ENCODE measurements at places on chromosomes 4 and X.

DNA sequence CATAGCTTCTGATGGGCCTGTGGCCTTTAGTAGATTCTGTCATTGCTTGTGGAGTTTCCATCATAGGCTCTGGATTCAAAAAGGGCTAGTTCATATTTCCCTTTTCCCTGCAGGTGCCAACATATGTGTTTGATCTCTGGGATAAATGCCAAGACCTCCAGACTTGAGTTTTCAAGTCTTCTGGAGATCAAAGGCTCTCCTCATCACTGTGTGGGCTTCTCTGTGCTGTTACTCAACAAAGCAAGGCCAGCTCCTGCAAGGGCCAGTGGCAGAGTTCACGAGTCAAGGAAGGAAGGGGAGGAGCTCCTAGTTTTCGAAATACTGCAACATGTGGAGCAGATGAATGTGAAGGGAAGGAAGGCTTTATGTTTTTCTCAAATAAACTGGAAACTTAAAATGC is 62.7 kb upstream of the SCML1 start:
- DNase-seq = no peak

DNA sequence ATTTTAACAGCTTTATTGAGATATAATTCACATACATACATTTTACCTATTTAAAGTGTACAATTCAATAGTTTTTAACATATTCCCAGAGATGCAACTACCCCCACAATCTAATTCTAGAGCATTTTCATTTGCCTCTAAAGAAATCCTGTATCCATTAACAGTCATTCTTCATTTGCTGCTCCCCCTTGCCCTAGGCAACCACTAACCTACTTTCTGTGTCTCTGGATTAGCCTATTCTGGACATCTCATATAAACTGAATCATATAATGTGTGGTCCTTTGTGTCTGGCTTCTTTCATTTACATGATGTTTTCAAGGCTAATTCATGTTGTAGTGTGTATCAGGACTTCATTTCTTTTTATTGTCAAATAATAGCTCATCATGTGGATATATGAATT is 105.1 kb upstream of the GRPR start:
- no peak for DNase-seq

- no peak for DNase-seq
These were observed 12.5 kb downstream of the RASGEF1B start for GRCh38 chr4:81459228-81459627.

DNA sequence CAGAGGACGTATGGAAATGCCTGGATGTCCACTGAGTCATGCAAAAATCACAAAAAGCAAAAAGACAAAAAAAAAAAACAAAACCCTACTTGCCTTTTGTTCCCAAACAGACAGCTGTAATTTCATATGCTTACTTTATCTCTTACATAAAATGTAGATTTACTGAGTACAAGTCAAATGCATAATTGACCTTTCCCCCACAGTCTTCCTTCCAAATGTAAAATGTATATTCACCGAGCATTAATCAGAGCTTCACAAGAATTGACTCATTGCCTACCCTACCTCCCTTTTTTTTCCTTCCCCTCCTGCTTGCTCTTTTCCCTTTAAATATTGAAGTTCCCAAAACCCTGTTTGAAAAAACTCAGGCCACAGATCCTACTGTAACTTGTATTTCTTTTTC is 32.5 kb upstream of the TMPRSS11B start:
- DNase-seq = no peak

DNA sequence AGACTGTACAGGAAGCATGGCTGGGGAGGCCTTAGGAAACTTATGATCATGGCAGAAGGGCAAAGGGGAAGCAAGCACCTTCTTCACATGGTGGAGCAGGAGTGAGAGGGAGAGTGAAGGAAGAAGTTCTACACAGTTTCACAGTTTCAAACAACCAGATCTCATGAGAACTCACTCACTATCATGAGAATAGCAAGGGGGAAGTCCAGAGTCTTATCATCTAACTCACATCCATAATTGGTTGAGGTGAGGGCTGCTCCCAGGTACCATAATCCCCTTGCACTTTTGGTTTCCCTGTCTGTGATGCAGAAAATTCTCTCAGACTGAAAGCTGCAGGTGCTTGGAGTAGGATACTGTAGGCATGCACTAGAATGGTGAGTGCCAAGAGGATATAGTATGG is 233.8 kb upstream of the CPEB2 start:
- DNase-seq = no peak

- DNase-seq = no peak
These were observed 47.9 kb downstream of the TMEM131L start for GRCh38 chr4:153514001-153514526.

DNA sequence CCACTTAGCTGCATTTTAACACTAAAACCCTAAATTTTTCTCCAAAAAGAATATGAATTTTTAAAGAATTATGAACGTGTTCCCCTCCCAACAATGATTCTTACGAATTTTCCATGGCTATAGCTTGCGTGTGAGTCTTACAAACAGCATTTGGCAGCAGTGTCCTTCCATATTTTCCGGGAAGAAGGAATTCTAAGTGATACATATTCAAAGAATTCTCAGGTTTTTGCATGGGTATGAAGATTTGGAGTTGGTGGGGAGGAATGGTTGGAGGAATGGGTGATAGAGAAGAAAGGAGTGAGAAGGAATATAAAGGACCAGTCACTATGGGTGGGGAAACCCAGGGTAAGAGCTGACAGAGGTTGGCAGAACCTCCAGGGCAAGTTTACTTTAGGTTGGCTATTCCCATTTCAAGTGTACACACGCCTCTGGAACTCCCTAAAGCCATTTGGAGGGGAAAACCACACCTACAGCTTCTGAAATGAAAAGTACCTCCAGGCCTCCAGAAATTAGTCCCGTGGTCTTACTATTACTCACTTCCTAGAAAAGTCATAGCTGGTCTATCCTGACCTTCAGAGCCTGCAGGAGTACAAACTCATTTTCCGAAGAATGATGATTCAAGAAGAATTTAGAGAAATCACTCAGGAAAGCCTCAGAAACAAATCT is 420.8 kb upstream of the DIPK2B start:
- DNase-seq = no peak

- no peak for DNase-seq
These were observed 62.1 kb downstream of the CLCN3 start for GRCh38 chr4:169682372-169683047.

DNA sequence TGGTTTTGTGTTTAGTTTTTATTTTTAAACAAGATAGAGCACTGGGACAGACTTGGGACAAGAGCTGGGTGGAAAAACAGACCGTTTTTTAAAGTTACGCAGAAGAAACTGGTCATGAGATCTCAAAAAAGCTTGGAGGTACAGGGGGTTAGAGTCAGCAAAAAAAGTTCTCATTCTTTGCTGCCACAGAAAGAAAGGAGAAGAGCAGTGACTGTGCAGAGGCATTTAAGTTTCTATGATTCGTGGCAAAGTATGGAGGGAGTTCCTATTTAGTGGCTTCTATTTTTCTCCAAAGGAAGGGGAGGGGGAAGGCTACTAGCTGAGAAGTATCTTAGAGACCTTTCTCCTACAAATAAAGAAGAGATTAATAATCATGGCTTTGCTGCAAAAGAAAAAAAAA is 68.3 kb downstream of the MANBA start:
- no peak for DNase-seq

- DNase-seq = no peak
These were observed 318.5 kb downstream of the ARAP2 start for GRCh38 chr4:35925806-35926205.

GRCh38 chrX:110228453-110228852 is 89.4 kb downstream of the AMMECR1 start:
- no peak for DNase-seq

GRCh38 chr4:173181848-173182247 is 13.2 kb downstream of the GALNT7 start:
- no peak for DNase-seq

GRCh38 chr4:145709843-145710242 is 29.9 kb downstream of the C4orf51 start:
- DNase-seq = no peak

DNA sequence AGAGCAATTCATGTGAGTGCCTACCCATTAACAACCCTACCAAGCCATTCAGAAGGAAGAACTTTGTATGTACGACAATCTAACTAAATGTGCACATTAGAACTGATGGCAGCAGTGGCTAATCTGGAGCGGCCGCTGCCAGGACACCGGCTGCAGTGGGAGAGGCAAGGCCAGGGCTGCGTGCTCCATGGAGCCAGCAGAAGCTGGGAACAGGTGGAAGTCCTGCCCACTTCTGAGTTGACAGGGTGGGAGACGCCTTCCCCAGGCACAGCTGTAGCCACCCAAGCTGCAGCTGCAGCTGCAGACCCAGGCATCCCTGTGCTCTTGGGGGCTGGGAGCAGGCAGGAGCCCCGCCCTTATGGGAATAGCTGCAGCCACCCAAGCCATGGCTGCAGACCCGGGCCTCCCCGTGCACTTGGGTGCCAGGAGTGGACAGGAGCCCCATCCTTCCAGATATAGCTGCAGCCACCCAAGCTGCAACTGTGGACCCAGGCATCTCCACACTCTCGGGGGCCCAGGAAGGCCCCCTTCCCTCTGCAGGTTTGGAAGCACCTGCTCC is 79.1 kb upstream of the DDX60 start:
- no peak for DNase-seq

GRCh38 chr4:79864500-79865200 is 208.4 kb downstream of the ANTXR2 start:
- no peak for DNase-seq

GRCh38 chrX:65744965-65745364 is 77.5 kb downstream of the MSN start:
- DNase-seq = no peak

- DNase-seq = no peak
These were observed 21.3 kb upstream of the SFRP2 start for GRCh38 chr4:153809916-153810810.

GRCh38 chr4:104424989-104425388 is 69.7 kb downstream of the CXXC4 start:
- no peak for DNase-seq

DNA sequence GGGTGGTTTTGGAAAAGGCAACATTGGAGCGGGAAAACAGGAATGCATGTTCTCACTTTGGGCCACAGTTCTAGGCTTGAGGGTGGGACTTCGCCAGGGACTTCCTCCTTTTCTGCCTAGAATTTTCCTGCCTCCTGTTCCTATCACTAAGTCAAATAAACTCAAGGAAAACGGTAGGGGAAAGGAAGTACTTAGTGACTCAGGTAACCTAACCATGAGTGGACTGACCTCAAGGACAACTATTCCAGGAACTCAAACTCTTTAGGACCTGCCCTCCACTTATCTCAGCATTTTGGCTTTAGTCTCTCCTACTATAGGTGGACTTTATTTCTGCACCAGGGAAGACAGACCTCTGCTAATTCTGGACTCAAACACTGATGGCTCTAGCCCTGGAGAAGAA is 281.7 kb downstream of the ZNF674 start:
- no peak for DNase-seq

- no peak for DNase-seq
These were observed 253.2 kb upstream of the CENPE start for GRCh38 chr4:103451341-103451740.
